ENCODE measurements at places on chromosomes 1 and 21. TPM values are rescaled to one million over a fixed set of nuclear protein-coding genes. Genes with fewer than 3 reads are reported as not detected.

- no peak for DNase-seq
Observed at GRCh38 chr1:233349137-233349536, 21.6 kb downstream of the MAP3K21 start.

DNA sequence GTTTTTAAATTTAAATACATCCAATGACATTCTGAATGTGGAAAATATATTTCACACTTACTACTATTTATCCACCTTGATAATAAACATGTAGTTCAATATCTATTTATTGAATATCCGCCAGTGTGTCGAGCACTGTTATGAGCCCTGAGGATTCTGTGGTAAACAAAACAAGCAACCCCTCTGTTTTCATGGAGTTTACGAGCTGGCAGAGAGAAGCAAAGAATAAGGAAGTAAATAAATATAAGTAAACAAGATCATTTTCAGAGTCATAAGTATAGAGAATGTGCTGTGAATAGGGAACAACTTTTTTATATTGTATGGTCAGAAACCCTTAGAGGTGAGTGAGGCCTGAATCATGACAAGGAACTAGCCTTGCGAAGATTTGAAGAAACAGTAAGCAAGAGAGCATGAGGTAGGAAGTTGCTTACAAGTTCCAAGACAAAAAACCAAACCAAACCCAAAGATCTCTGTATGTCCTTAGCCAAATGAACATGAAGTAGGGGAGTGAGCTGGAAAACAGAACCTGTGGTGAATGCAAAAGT is 6.4 kb upstream of the SERBP1 start:
- no peak for DNase-seq

- DNase-seq: peak; percentile 88
Observed at GRCh38 chr1:33470495-33471012, 1.9 kb upstream of the ZSCAN20 start.

Gene CTH
- 1.8 TPM for total RNA-seq

Gene CYP4X1
- 16.3 TPM for total RNA-seq
